CD4-positive, alpha-beta T cell treated with Interleukin-4 for 1 hour (primary cell): ENCODE measurements at places on chromosomes 16 and 17.
A peak's percentile ranks its signal among the peaks of the same experiment; 100 is the strongest.

- no peak for DNase-seq
Observed at GRCh38 chr17:17774009-17774881, 62.5 kb downstream of the SREBF1 start.

DNA sequence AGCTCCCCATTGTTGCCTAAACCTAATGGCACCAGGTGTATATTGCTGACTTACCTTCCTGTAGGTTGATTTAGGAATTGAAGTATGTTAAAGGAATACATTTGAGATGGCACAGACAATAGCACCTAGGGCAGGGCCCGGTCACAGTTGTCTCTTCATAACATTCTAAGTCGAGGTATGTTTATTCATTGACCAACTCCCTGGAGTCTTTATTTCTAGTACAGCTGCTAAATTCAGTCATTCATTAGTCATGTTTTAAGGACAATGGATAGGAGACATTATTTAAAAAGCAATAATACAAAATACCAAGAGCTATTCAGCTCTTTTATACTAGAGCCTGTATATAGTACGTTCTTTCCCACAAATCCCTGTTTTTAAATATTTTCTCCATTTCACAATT, 369.5 kb upstream of the HSBP1 start:
- DNase-seq: no peak

DNA sequence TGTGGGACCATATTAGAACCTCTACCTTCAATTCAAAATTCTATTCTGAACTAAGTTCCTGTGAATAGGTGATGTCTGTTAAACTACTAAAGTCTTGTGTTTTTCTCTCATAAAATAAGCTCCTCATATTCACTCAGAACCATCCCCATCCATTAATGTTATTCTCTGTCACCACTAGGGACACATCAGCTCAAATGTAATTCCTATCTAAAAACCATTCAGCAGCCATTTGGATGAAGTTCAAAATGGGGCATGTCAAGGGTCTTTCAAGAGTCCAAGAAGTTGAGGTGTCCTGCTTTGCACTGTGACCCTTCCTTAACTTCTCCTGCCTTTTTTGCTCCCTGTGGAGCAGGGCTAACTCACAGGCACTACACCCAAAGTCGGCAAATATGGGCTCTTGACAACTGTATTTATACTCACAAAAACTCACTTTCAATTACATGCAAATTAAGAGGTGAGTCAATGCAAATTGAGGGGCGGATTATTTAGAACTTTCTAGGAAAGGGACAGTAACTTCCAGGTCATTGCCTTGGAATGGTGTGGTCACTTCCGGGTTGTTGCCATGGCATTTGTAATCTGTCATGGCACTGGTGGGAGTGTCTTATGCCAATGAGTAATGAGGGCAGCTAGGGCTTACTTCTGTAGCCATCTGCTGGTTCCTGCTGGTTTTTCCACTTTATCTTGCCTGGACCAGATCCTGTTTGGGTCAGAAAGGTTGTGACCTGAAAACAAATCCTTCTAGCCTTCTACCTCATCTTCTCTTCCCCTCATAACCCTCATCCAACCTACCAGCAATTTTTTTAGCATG, 128.2 kb upstream of the COX10 start:
- DNase-seq: no peak

- DNase-seq: no peak
Observed at GRCh38 chr16:2744711-2745110, 7.7 kb upstream of the SRRM2 start.

GRCh38 chr16:75108792-75109731, 7.5 kb downstream of the LDHD start:
- peak; percentile 64 for DNase-seq

DNA sequence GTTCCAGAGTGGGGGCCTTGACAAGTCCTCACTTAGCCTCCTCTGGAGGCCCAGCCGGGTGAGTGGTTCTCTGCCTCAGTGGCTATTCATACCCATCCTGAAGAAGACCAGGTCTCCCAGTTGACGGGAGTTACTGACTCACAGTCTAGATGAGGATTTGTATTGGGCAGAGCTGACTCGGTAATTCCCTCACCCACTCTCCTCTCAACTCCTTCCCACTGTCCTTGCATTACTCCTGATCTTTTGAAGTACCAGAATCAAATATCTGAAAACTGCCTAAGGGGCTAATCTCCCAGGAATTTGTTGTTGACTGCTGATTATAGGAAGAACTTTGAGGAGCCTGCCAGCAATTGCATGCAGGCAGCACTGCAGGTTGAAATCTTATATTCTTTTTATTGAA, 14.2 kb downstream of the SAP30BP start:
- no peak for DNase-seq

- no peak for DNase-seq
Observed at GRCh38 chr16:12314653-12315185, 338.2 kb downstream of the SNX29 start.

DNA sequence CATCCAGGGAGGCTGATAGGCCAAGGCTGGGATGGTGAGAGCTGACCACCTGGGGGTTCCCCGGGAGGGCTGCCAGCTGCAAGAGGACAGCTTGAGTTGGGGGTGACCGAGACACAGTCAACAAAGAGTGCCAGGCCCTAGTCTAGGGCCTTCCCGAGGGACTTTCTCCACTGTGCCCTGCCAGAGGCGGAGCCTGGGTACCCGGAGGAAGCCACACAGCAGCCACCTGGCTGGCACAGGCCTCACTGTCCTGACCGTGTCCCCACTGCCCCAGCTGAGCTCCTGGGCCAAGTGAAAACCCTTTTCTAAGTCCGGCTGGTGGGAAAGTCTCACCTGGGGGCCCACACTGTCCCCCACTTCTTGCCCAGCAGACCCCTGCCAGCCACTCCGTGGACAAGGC, 71.9 kb upstream of the GSE1 start:
- no peak for DNase-seq

GRCh38 chr16:47986031-47986430, 169.8 kb downstream of the ABCC12 start:
- DNase-seq: no peak
